Right renal cortex interstitium (tissue), 3 donors: ENCODE measurements at places on chromosomes 11 and 22. TPM values are rescaled to one million over a fixed set of nuclear protein-coding genes. Genes with fewer than 3 reads are reported as not detected.

DNA sequence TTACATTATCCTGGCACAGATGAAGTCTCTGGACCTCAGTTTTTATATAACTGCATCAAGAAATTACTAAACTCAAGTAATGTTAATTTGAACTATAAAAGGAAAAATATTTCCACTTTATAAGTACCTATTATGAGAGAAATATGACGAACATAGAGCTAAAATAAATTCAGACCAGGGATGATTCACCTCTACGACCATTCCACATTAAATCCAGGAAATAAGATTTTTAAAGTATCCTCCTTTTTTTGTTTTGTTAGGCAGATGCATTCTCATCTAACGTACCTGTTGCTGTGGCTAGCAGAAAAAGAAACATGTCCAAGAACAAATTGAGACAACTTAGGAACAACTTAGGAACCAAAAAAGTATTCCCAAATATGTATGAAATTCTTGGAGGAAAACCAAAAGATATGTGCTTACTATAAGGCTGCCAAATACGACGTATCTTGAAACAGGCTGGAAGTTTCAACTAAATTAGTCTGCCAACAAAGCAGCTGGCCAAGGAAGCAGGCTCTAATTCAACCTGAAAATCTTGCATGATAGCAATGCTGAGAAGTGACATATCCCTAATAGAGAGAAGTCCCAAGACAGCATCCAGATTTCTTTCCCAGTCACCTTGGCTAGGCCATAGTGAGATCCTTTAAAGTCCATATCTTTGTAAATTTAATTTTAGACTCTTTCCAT is 15.7 kb downstream of the SPTY2D1 start:
- no peak for DNase-seq

- no peak for DNase-seq
Measured at GRCh38 chr11:128921793-128922192, 20.9 kb downstream of the TP53AIP1 start.

GRCh38 chr22:34502821-34503220 is 563.1 kb upstream of the ISX start:
- no peak for DNase-seq

- DNase-seq = no peak
Measured at GRCh38 chr22:28874811-28875320, 8.5 kb upstream of the ZNRF3 start.

The ISX gene
- polyA plus RNA-seq = 0.31 TPM

The C11orf54 gene
- 229 TPM for polyA plus RNA-seq
